ENCODE measurements at places on chromosomes 5 and 9.

GRCh38 chr9:131747352-131747751 lies 7.5 kb upstream of the RAPGEF1 start:
- peak; percentile 67 for DNase-seq

DNA sequence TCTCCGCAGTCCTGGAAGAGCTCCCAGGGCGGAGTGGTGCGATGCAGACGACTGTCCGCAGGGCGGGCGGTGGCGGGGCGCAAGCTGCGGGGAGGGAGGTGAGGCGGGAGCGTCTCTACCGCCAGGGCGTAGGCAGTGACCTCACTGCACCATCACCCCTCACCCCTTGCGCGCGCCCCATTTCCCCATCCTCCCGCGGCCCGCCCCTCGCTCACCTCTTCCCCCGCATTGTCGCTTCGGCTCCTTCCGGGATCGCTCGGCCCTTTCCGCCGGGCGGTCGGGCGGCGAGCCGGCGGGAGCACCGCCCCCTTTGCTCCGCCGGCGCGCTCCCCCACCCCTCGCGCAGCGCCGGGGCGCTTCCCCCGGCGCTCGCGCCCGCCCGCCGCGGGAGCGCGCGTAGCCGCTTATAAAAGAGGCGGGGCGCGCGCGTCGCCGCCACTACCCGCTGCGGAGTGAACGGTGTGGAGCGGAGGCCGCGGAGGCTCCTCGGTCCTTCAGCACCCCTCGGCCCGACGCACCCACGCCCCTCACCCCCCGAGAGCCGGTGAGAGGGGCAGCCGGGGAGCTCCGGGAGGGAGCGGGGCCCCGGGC lies at the start of gene SPTAN1:
TSS of gene SPTAN1 (plus strand) at position 435 of the 591 bp plus-strand sequence. CDS start 14,154 bp downstream, outside the sequence.
- DNase-seq = peak; percentile 75

DNA sequence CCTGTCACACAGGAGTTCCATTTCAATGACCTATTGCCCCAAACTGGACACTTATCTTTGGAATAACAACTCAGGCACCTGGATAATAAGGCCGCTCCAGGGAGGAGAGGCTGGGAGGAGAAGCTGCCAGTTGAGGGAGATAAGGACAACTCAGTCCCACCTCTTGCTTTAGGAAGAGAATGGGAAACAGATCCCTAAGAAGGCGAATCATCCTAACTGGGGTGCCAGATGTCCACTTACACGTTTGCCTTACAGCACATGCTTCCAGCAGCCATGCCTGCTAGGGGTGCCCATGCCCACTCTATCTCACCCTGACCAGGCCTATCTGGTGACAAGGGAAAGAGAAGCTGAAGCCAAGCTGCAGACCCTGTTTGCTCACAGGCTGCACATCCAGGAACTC lies 6.5 kb downstream of the HK3 start:
- DNase-seq = no peak

GRCh38 chr5:127920936-127921335 lies 162.6 kb upstream of the SLC12A2 start:
- no peak for DNase-seq

DNA sequence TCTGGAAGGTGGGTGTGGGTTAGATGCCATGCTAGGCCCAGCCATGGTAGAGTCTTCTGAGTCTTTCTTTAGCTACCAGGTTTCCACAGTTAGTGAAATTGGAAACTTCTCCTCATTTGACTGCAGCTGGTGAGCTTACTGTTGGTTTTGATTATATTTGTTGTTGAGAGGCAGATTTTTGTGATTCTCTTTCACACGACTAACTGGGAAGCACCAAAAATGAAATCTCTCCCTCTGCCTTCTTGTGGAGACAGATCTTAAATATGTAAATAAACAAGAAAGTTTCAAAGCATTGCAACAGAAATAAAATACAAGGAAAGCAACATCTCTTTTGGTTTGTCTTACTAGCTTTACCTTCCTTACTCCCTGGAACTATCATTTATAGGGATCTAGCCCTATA lies 122.2 kb downstream of the CEMIP2 start:
- DNase-seq = no peak

GRCh38 chr9:14251154-14252071 lies 62.5 kb downstream of the NFIB start:
- DNase-seq = no peak

- no peak for DNase-seq
Measured at GRCh38 chr9:77370064-77370463, 192.7 kb downstream of the VPS13A start.

DNA sequence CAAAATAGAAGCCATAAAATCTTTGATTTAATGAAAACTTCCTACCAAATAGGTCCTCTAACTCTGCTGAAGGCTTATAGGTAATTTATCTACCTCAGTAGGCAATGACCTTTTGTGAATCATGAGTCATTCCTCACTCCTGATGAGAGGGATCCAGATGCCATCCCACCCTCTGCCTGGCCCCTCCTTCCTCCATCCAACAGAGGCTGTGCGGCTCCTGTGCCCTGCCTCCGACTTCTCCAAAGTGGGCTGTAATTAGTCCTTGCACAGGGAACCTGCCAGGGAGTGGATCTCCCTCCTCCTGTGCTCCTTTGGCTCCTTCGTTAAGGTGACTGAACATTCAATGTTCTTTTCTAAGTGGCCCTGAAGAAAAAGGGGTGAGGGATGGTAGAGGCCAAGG lies 213.9 kb upstream of the TBCA start:
- DNase-seq = no peak

DNA sequence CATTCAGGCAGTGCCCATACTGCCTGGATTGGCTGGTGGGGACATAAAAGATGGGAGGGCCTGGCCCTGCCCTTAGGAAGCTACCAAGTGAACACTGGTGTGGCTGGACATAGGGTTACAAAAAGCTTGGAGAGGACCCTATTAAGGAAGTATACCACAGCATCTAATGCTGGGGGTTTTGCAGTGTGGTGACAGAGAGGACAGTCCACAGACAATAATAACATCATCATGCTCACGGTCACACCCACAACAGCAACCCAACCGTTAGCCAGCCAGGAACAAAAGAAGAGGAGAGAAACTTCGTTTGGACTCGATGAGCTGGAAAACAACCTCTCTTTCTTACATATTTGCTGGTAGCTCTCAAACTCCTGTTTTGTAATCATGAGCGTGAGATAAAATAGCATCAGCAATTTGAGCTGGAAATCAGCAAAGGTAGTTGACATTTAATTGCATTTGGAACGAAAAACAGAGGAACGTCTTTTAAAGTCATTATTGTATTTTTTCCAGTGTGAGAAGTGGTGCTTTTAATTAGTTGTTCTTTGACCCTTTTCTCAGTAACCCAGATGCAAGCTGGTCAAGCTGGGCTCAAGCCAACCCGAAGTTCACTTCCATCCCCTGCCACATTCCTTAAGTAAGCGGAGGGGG lies 73.4 kb downstream of the NSG2 start:
- no peak for DNase-seq

- DNase-seq = no peak
Measured at GRCh38 chr5:67214707-67215447, 18.3 kb upstream of the CD180 start.

- DNase-seq = peak; percentile 35
Measured at GRCh38 chr9:18245911-18246310, 228.0 kb upstream of the ADAMTSL1 start.

DNA sequence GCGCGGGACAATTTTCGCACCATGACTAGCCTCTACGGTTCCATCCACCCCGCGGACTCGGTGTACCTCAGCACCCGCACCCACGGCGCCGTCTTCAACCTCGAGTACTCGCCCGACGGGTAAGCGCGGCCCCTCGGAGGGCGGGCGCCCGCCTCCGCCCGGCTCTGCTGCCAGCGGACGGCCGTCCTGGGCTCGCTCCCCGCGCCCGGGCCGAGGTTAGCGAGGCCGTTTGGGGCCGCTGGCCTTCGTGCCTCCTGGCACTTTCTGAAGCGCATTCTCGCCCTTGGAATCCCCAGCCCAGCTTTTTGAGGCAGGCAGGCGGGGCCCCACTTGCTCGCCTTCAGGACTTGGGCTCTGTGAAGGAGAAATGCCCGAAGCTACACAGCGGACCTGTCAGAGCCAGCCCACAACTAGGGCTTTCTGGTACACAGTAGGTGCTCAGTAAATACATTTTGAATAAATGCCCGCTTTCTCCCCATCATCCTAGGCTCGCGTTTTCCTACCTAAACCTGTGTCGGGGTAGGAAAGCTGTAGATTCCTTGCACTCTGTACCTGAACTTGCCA lies 772 bp downstream of the DCAF10 start:
- DNase-seq = no peak

GRCh38 chr5:157613385-157614245 lies 38.0 kb upstream of the ADAM19 start:
- no peak for DNase-seq

GRCh38 chr5:68114378-68115040 lies 101.0 kb upstream of the PIK3R1 start:
- no peak for DNase-seq

DNA sequence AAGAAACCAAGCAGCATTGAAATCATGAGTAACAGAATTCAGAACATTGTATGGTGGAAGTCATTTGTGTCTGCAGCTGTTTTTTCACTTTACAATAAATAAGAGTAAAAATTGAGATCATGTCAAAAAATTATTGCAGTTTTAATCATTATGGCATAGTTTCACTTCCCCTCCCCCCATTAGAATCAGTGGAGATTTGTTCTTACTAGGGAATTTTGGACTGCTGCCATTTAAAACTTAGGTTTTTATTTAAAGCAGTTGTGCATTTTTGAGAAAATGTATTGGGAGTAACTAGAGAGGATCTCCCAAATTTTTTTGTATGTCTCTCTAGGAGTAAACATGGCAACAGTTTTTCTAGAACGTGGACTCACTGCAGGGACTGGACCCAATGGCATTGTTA lies 20.4 kb downstream of the GTF3C4 start:
- DNase-seq = no peak

- DNase-seq = no peak
Measured at GRCh38 chr9:112056996-112057395, 118.1 kb downstream of the SUSD1 start.

DNA sequence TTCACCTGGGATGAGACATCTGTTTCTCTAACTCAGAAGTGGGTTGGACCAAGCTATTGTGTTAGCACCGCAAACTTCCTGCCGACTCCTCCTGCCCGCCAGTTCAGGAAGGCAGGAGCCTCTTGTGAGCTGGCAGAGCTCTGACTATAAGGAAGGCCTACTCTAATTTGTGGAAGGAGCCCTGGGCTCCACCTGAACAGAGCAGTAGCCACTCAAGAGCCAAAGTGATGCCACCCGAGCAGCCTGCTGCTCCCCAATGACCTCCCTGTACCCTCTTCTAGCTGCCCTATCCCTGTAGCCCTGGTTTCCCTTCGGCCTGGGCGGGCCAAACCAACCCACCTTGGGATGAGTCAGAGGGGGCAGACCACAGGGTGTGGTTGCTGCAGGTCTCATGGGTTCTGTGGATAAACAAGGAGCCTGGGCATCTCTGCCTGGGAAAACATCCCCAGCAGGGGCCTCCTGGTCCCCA lies 81.6 kb downstream of the PSD2 start:
- no peak for DNase-seq

GRCh38 chr9:85009251-85009650 lies 339.7 kb downstream of the NTRK2 start:
- DNase-seq = no peak

DNA sequence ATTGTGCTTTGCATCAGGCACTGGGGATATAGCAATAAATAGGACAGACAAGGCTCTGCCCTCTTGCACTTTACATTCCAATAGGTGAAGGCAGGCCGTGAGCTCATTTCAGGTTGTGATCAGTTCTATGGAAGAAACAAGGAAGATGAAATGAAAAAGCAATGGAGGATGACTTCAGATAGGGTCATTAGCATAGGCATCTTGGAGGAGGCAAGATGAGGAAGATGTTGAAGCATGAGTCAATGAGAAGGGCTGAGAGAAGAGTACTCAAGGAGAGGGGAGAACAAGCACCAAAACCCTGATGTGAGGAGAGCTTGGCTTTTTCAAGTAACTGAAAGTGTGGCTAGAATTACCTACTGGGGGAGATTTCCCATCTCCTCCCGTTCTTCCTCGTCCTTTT lies 5.0 kb upstream of the SPARC start:
- DNase-seq = no peak

GRCh38 chr5:10521466-10522223 lies 42.2 kb upstream of the ANKRD33B start:
- DNase-seq = no peak

GRCh38 chr5:34669931-34670516 lies 13.9 kb downstream of the RAI14 start:
- DNase-seq = no peak

- DNase-seq = no peak
Measured at GRCh38 chr9:108069991-108070390, 580.4 kb upstream of the KLF4 start.

DNA sequence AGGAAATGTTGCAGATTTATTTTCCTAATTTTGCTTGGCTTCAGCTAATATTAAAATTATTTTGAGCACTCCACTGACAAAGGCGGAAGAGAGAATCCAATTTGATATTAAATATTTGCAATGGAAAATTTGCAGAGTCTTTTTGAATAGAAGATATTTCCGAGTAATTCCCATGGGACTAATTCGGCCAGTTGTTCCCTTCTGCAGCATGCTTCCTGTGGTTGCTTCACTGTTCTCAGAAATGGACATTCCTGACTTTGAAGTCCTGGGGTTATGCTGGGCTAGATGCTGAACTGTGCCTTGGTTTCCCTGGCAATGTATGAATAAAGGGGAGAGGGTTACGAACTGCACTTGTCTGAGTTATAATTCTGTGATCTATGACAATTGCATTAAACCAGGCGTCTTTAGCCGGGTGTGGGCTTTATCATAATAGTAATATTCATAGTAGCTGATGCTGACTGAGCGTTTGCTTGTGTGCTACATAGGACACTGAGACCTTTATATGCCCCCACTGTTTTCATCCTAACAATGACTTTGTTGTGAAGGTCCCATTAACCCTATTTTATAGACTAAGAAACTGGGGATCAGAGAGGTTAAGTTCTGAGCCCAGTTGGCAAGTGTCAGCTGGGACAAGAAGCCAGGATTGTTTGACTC lies 114.5 kb upstream of the SPRY4 start:
- no peak for DNase-seq

Measured in NCI-H1694 treated with DMSO at 0.1 percent for 48 hours (cell line).